ENCODE measurements at places on chromosomes 1 and 21.

- H3K4me1 ChIP-seq: peaks cover 7% of the 10 kb centered on the region
- H3K27ac ChIP-seq: no peak overlapping the region
- DNase-seq: no peak
- H3K27me3 ChIP-seq: no peaks in the 10 kb centered on the region
Observed at GRCh38 chr21:28875078-28875477, 117.6 kb downstream of the LTN1 start.

GRCh38 chr21:42400525-42400924 is 3.2 kb upstream of the UBASH3A start:
- peaks cover 11% of the 10 kb centered on the region for H3K36me3 ChIP-seq
- H3K4me3 ChIP-seq: peak overlapping the region; percentile 46
- no peak for DNase-seq
- H3K27ac ChIP-seq: peak overlapping the region; percentile 51

GRCh38 chr1:2930913-2931723 is 90.1 kb upstream of the ACTRT2 start:
- no peak for DNase-seq
- H3K36me3 ChIP-seq: no peaks in the 10 kb centered on the region
- H3K4me3 ChIP-seq: no peak overlapping the region
- H3K4me1 ChIP-seq: no peaks in the 10 kb centered on the region

- no peak overlapping the region for H3K27ac ChIP-seq
- H3K36me3 ChIP-seq: no peaks in the 10 kb centered on the region
- DNase-seq: peak; percentile 26
- H3K27me3 ChIP-seq: peaks cover 9% of the 10 kb centered on the region
- H3K4me1 ChIP-seq: no peaks in the 10 kb centered on the region
Observed at GRCh38 chr21:32826329-32827167, 55.0 kb upstream of the PAXBP1 start.

- peaks cover 55% of the 10 kb centered on the region for H3K4me1 ChIP-seq
- no peaks in the 10 kb centered on the region for H3K36me3 ChIP-seq
- H3K27ac ChIP-seq: peak overlapping the region; percentile 100
- DNase-seq: peak; percentile 93
- H3K4me3 ChIP-seq: peak overlapping the region; percentile 100
Observed at GRCh38 chr1:150560576-150561253, 11.5 kb downstream of the ADAMTSL4 start.

GRCh38 chr1:184359909-184360308 is 26.9 kb upstream of the C1orf21 start:
- DNase-seq: no peak
- H3K27ac ChIP-seq: no peak overlapping the region
- no peaks in the 10 kb centered on the region for H3K36me3 ChIP-seq
- H3K4me3 ChIP-seq: no peak overlapping the region
- H3K27me3 ChIP-seq: peaks cover 20% of the 10 kb centered on the region

DNA sequence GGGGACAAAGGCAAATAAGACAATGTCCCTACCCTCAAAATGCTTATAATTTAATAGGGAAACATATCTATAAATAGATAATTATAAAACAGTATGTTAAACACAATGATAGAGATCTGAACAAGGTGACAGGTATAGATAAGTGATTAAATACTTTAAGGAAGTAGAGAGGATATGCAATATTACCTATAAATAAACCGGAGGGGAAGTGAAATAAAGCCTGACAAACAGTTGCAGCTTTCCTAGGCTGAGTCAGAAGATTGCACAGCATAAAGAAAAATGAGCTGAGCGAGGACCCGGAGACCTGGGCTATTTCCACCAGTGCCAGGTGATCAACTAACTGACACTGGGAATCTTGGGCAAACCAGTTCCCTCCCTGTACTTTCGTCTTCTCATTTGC is 11.5 kb upstream of the PSRC1 start:
- peaks cover 16% of the 10 kb centered on the region for H3K27me3 ChIP-seq
- H3K4me1 ChIP-seq: no peaks in the 10 kb centered on the region
- no peak overlapping the region for H3K4me3 ChIP-seq
- DNase-seq: no peak

GRCh38 chr1:160633330-160633903 is 13.4 kb downstream of the SLAMF1 start:
- peak overlapping the region; percentile 62 for H3K4me3 ChIP-seq
- H3K36me3 ChIP-seq: peaks cover 57% of the 10 kb centered on the region
- no peaks in the 10 kb centered on the region for H3K27me3 ChIP-seq
- H3K27ac ChIP-seq: peak overlapping the region; percentile 96

DNA sequence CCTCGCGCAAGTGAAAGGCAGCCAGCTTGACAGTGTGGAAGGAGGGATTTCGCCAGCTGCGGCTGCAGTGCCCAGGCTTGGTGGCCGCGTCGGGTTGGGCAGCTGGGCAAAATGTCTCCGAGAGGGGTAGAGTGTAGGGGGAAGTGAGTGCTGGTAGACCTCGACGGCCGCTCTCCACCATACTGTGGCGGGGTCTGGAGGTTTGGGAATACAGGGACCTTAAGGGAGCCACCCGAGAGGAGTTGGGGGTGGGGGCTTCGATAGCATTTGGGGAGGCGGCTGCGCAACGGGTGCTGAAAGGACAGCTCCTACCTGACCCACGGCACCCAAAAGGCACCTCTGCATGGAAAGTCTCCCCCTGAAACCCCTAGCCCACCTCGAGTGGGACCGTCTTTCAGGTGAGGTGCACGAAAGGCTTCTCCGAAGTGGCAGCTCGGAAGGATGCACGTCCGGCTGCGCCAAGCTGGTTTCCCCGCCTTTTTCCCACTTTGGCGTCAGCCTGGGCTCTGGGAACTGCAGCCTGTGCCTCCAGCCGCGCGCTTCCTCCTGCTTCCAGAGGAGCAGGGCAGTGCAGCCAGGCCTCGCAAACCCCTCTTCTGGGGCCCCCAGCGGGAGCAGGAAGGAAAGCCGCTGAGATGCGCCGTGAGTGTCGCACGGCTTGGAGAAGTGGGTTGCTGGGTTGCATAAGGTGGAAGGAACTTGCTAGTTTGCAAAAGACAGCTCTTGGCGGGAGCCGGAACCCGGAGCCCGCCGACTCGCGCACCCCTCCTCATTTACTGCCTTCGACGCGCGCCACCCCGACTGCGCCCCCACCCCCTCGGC is 531 bp upstream of the HMGN2 start:
- peaks cover 46% of the 10 kb centered on the region for H3K4me1 ChIP-seq
- H3K4me3 ChIP-seq: peak overlapping the region; percentile 94
- H3K36me3 ChIP-seq: peaks cover 31% of the 10 kb centered on the region
- no peak overlapping the region for H3K27ac ChIP-seq

DNA sequence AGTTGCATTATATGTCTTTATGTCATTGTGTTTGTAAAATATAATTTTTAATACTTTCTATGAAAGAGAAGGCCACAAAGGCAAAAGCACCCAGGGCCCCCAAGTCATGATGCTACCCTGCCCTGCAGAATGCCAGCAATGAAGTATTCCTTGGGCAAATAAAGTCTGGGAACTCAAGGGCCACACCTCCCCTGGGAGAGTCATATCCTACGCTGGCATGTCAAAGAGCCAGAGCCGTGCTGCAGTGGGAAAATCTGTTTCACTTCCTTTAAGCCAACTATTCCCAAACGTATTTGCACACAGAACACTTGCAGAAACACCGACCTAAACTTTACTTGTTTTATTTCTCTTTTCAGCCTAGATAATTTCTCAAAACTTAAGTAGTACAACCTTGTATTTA is 98.4 kb upstream of the KAZN start:
- DNase-seq: no peak
- H3K27ac ChIP-seq: no peak overlapping the region
- peaks cover 6% of the 10 kb centered on the region for H3K4me1 ChIP-seq
- H3K4me3 ChIP-seq: no peak overlapping the region
- H3K27me3 ChIP-seq: peaks cover 7% of the 10 kb centered on the region

DNA sequence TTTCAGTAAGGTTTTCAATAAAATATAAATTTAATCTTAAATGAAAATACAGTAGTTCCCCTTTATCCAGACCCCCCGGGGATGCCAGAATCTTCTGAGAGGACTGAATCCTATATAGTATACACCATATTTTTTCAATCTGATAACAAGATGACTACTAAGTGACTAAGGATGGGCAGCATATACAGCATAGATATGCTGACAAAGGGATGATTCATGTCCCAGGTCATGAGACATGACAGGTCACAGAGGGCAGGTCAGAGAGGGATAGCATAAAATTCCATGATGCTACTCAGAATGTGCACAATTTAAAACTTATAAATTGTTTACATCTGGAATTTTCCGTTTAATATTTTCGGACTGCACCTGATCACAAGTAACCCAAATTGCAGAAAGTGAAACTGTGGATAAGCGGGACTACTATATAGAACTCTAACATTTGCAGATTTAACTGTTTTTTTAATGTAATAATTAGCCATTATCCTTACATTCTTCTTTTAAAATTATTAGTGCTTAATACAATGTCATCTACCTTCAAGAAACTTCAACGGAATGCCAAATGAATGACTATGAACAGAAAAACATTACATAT is 48.8 kb downstream of the LRRC40 start:
- DNase-seq: no peak
- no peak overlapping the region for H3K4me3 ChIP-seq
- H3K4me1 ChIP-seq: no peaks in the 10 kb centered on the region
- H3K36me3 ChIP-seq: no peaks in the 10 kb centered on the region
- H3K27me3 ChIP-seq: no peaks in the 10 kb centered on the region

Data from activated T-cell treated with anti-CD3 and anti-CD28 coated beads, Interleukin-2, amount 50 U/mL, for 72 hours (primary cell).